ENCODE measurements at places on chromosomes 4 and X.

DNA sequence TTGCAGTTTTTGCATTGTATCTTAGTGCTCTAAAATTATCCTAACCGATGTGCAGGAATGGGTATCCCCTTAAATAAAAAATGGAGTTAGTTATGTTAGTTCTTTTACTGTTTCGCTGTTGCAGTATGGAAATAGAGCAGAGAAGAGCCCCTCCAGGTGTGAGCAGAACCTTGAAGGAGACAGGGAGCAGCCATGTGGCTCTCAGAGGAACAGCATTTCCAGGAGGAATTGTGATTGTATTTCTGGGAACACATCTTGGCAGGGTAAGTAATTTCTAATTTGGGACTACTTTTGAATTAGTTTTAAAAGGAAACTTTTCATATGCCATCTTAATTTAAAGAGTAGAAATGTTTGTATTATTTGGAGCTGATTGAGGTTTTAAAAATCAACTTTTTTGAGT is 5.3 kb upstream of the CCDC158 start:
- DNase-seq: peak; percentile 12

DNA sequence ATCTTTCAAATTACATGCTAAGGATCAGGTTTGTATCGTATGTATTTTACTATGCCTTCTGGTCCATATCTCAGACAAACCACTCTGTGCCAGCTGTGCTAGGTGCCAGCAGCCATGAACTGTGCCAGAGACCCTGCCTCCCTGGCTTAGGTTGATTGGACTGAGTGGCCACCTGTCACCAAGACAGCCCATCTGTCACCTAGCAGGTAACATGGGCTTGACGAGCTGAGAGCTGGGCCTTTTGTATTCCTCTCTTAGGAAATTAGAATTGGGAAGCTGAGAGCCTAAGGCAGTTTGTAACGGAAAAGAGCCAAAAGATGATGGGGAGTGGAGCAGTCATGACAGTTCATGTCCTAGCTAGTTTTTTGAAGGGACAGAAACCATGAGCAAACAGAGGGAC is 42.5 kb downstream of the TMEM164 start:
- no peak for DNase-seq

DNA sequence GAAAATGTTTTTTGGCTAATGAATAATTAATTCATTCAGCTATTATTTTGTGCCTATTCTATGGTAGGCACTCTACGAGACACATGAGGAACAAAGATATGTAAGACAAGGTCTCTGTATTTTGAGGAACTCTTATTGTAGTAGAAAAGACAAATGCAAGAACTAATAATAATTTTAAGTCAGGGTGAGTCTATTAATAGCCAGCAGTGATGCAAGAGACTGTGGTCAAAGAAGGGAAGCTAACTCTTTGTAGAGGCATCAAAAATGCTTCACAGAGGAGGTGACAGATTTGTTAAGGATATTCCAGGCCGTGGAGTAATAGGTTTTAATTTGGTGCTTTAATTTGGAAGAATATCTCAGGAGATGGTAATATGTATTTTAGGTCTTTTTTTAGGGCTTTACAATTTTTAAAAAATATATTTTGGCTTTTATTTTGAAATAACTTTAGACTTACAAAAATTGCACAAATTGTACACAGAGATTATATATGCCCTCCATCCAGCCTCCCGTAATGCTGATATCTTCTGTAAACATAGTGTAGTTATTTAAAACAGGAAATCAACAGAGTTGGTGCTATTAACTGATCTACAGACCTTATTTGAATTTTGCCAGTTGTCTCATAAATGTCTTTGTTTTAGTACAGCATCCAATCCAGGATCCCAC is 48.1 kb downstream of the DCLK2 start:
- no peak for DNase-seq

- DNase-seq: peak; percentile 56
These were observed 57.2 kb downstream of the FNIP2 start for GRCh38 chr4:158826057-158826456.

DNA sequence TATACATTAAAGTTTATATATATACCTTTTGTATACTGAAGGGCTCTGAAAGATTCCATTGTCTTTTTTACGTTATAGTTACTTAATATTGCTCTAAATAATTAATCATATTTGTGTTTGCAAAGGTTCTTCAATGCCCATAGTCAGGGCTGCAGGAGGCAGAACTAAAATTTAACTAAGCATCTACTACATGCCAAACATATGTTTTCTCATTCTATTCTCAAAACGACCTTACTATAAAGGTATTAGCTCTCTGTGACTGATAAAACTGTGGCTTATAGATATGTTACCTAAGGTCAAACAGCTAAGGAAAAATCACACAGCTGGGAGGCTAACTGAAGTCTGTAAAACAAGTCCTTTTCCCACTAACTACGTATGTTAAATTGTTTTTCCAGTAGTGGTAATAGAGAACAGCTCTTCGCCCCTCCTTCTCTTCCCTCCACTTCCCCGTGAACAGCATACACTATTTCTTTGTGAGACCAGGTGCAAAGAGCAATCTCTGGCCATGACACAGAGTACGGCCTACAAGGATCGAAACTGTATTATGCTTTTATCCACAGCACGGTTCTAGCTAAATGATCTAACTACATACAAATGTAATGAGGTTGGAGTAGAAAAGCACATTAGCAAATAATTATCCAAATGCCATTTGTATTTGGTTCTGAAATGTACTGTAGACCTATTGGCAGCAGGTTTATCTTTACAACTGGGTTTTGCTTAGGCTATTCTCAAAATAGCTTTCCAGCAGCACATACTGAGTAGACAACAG is 1.7 kb downstream of the CNOT6L start:
- DNase-seq: no peak

DNA sequence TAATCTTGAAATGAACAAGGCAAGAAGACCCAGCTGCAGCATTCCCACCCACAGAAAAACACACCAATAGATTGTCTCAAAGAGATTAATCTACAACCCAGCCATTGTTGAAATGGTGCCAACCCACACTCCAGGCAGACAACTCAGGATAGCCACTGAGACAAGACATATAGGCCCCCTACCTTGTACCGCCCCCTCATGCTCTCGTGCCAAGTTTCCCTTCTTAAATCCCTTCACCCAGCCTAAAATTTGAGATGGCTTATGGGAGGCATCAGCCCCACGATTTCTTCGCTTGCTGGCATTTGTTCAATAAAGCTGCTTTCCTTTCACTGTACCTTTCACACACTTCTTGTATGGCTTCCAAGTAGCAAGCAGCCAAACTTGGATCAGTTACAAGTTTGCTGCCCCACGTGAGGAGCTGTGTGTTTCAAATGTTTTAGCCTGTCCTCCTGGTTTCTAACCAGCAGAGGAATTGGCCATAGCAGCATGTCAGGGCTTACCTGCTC is 1754.1 kb downstream of the C4orf33 start:
- DNase-seq: no peak

DNA sequence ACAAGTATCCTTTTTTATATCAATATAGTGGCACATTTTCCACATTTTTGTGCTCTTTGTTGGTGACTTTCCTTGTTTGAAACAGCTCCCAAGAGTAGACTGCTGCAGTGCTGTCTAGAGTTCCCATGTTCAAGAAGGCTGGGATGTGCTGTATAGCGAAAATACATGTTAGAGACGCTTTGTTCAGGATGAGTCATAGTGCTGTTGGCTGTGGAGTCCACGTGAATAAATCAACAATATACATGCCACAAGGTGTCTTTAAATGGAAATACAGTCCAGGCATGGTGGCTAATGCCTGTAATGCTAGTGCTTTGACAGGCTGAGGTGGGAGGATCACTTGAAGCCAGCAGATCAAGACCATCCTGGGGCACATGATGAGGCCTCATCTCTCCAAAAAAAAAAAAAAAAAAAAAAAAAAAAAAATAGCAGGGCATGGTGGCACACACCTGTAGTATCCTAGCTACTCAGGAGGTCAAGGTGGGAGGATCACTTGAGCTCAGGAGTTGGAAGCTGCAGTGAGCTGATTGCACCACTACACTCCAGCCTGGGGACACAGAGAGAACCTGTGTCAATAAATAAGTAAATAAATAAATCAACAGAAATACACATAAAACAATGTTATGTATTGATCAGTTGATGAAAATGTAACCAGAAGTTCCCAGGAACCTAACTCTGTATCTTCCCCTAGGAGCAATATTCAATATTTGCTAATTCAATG is 256.8 kb upstream of the STS start:
- DNase-seq: no peak

DNA sequence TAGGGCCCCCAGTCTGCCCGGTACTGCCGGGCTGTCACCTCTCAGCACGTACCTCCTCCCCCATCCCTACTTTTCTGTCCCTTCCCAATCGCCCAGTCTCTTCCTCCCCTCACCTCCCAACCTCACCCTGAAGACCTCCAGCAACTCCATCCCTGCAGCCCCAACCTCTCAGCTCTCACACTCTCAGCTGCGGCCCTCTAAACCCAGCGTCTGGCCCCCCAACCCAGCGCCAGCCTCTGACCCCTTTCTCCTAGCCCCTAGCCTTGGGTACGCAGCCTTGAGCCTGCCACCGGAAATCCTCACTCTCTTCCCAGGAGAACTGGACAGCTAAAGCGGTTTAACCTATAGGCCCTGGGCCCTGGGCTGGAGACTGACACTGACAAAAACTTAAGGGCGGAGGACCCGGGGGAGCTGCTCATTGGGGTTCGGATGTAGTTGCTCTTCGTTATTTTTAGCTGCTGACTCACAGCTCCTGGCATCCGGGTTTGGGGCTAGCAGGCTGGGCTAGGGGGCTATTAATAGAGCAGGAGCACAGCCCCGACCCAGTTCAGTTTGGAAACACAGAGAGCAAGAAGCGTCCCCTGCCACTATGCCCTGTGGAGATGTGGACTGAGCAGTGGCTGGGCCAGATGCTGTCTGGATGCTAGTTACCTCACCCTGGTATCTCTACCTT is 9.6 kb upstream of the DLG3 start:
- DNase-seq: peak; percentile 51

DNA sequence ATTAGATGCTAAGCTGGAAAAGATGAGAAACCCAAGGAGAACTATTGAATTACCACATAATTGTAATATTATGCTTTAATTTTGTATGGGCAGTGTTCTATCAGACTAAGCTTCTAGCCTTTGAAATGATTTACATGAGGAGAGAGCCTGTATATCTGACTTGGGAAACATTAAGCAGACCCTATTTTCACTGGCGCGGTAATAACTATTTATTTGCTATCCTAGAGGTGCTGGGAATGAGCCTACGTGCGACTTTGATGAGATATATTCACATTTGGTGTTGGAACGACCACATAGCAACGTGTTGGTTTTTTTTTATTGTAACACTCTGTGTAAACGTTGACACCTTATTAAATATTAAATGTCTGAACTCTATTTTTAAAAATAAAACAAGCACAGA is 80.5 kb downstream of the CLCN4 start:
- DNase-seq: no peak

GRCh38 chr4:69754926-69755580 is 5.4 kb downstream of the SULT1B1 start:
- DNase-seq: peak; percentile 11

GRCh38 chr4:6270636-6271121 is 1.0 kb downstream of the WFS1 start:
- DNase-seq: peak; percentile 48

DNA sequence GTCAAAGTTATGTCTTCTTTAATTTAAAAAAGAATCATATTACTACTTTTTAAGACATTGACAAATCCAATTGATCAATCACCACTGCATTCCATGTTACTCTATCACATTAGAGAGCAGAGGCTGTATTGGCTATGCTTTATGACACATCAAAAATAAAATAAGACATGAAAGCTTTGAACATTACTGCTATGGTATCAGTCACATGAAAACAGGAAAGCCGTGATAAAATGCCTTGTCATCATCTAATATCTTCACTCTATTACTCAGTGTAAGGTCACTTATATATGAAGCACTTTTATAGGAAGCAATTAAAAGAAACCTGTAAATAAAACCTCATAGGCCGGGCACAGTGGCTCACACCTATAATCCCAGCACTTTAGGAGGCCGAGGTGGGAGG is 27.7 kb upstream of the CEP135 start:
- DNase-seq: no peak

DNA sequence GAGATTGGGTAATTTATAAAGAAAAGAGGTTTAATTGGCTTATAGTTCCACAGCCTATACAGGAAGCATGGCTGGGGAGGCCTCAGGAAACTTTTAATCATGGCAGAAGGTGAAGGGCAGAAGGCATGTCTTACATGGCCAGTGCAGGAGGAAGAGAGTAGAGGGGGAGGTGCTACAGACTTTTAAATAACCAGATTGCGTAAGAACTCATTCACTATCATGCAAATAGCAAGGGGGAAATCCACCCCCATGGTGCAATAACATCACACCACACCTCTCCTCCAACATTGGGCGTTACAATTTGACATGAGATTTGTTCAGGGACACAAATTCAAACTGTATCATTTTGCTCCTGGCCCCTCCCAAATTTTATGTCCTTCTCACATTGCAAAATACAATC is 353.8 kb upstream of the PABPC5 start:
- DNase-seq: no peak

DNA sequence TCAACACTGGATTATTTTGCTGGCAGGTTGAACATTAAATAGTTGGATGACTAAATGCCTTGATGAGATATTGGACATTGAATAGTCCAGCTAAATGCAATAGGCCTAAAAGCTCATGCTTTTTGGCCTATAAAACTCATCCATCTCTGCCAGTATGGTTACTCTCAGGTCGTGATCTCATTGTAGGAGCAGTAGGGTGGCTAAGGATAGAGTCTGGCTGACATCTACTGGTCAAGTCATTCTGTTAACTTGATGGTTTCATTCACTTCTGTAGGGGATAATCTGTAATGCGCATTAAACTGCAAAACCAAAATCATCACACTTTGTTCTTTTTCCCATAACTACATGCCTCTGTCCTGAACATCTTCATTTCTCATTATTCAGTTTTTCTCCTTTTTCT is 227.0 kb downstream of the DKK2 start:
- DNase-seq: peak; percentile 26

- DNase-seq: peak; percentile 39
These were observed 126.5 kb downstream of the REELD1 start for GRCh38 chr4:146340798-146341197.

DNA sequence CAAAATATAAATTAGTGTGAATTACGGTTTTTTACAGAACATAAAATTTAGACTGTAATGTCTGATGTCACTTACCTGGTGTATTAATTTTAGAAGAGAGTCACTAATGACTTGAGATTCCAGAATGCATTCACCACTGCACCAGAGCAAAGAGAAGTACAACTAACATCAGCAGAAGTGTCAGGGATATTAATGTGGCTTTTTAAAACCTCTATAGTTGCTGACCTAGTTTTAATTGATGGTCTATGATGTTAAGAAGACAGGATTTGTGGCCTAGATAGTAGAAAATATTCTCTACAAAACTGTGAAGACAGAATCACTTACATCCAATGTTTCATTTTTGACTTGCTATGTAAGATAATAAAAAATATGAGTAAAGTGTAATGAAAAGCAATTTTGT is 1181.6 kb downstream of the RAPGEF2 start:
- no peak for DNase-seq

DNA sequence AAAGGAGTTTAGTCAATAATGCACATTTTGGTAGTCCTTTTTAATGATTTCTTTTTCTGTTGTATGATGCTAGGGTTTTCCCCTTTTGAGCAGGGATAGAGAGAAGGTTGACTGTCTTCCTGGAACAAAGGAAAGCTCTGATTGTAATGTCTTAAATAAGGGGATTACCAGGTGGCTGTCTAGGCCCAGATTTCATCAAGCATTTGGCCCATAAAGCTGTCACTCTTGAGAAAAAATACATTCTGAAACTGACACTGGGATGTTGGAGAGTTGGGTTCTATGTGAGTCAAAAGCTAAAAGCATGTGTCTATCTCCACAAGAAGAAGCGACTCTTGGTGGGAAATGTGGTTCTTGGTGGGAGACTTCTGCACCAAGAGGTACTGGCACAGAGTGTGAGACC is 26.4 kb downstream of the KIAA1210 start:
- DNase-seq: no peak
